ENCODE measurements at places on chromosomes 1 and 21. TPM values are rescaled to one million over a fixed set of nuclear protein-coding genes. Genes with fewer than 3 reads are reported as not detected.

Gene CFHR5
- not detected for total RNA-seq

Gene SPRR4
- total RNA-seq = not detected

Gene FOXO6
- 0.84 TPM for total RNA-seq

DNA sequence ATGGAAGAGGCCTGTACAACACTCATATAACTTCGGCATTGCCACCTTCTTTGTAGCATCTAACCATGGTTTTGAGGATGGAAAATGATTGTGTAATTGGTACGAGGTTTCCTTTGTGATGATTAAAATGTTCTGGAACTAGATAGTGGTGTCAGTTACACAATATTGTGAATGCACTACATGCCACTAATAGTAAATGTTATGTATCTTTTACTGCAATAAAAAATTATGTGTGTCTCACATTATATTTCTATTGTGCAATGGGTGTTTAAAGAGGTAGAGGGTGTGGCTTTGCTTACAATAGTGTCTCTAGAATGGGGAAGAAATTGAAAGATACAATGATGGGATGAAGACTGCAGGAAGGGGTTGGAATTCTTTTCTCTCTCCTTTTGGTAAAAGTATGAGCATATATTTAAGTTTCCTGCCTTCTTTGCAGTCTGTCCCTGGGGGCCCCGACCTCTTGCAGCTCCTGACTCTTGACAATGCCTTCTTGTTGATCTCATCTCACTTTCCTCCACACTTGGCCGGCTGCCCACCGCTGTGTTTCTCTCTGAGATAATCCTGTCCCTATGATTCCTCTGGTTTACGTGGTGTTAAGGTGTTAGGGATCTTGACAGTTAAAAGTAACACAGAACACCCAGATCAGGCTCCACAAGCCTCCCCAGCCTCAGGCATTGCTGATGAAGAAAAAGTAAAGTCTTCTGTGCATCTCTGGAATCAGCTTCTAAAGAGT is 39.3 kb downstream of the MTARC1 start:
- H3K36me3 ChIP-seq = no peaks in the 10 kb centered on the region
- no peak overlapping the region for H3K27ac ChIP-seq
- H3K4me3 ChIP-seq = no peak overlapping the region
- no peaks in the 10 kb centered on the region for H3K4me1 ChIP-seq
- no peaks in the 10 kb centered on the region for H3K27me3 ChIP-seq
- DNase-seq = no peak

DNA sequence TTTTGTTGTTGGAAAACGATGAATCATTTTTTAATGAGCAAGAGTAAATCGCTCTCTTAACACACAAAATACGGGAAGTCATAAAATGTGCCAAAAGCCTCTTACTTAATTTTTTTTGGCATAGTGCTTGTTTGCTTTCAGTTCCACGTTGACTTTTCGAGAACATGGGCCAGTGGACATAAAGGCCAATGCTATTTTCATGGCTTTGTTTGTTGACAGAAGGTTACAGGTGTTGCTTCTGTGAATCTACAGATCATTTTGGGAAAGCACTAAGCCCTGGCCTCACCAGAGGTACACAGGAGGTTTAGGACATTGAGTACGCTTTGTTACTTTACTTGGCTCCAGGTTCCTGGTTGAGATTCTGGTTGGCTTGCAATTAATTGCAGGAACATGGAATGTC is 199.4 kb upstream of the HMCN1 start:
- no peaks in the 10 kb centered on the region for H3K36me3 ChIP-seq
- no peak overlapping the region for H3K4me3 ChIP-seq
- no peaks in the 10 kb centered on the region for H3K27me3 ChIP-seq
- DNase-seq = no peak
- no peaks in the 10 kb centered on the region for H3K4me1 ChIP-seq
- no peak overlapping the region for H3K27ac ChIP-seq

DNA sequence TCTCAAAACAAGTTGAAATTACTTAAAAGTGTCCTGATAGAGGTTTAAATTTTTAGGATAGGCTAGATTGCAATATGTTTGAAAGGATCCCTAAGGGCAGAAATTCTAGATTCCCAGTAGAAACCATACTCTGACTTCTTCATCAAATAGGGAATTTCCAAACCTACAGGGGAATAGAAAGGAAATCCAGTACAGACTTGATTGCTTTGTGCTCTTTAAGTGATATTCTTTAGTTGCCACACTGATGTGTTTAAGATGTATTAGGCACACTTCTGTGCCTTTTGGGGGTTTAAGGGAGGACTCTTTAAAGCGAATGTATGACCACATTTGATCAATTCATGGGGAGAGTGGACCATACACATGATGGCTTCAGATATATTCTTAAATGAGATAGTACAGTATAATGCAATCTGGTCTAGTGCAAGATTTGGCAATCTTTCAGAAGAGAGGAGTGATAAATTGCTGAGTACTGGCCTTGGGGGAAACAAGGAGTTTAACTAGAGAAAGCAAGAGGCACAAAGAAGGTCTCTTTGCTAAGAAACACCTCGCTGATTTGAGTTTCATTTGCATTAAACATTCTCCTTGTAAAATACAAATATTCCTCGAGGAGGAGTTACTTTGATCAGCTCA is 268.8 kb upstream of the NR5A2 start:
- no peak overlapping the region for H3K4me3 ChIP-seq
- H3K36me3 ChIP-seq = no peaks in the 10 kb centered on the region
- no peak overlapping the region for H3K27ac ChIP-seq
- no peaks in the 10 kb centered on the region for H3K27me3 ChIP-seq
- no peak for DNase-seq

DNA sequence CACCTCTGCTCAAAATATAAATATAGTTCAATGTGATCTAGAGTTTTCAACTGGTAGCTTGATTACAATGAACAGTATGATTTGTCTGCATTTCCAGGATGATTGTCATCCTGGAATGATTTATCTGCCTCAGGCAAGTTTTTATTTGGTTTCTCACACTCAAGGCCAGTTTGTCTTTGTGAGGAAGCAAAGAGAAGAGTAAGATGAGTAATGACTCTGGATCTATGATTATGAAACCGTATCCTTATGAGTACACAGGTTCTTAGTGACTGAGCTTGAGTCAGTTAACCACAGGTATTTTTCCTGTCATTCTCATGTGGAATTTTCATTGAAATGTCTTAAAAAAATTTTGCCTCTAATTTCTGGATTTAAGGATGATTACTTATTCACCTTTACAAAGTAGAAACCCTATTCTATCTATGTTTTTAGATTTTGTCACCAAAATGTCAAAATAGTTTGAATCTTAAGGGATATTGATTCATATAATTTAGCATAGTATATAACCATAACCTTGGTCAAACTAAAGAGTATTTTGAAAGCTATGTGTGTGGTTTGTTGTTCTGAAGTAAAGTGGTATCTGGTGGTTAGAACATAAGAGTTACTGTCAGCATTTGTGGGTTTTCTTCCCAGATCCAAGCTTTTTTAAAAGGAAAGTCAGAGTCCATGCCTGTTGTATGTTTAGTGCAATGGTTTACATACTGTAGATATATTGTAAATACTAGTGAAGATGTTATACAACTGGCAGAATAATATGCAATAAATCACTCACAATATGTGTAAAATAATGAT is 145.0 kb downstream of the RASAL2 start:
- no peak for DNase-seq
- H3K27me3 ChIP-seq = no peaks in the 10 kb centered on the region
- H3K4me1 ChIP-seq = peaks cover 10% of the 10 kb centered on the region
- H3K27ac ChIP-seq = no peak overlapping the region
- no peaks in the 10 kb centered on the region for H3K36me3 ChIP-seq

DNA sequence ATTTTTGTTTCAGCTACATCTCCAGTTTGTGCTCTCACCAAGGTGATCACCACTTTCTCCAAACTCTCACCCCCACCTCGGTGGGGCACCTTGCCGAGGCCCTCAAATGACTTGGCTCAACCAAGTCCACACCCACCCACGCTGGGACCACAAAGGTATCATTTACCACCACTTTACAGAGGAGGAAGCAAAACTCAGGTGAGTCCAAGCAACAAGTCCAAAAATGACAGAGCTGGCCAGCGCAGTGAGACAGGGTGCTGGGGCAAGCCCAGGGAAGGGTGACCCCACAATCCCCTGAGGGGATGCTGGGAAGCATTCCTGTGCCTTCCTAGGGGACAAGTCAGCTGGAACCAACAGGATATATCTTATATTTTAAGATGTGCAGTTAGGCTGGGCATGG is 24.7 kb downstream of the SSBP3 start:
- H3K4me1 ChIP-seq = peaks cover 78% of the 10 kb centered on the region
- DNase-seq = no peak
- no peak overlapping the region for H3K27ac ChIP-seq
- no peaks in the 10 kb centered on the region for H3K27me3 ChIP-seq
- no peak overlapping the region for H3K4me3 ChIP-seq

DNA sequence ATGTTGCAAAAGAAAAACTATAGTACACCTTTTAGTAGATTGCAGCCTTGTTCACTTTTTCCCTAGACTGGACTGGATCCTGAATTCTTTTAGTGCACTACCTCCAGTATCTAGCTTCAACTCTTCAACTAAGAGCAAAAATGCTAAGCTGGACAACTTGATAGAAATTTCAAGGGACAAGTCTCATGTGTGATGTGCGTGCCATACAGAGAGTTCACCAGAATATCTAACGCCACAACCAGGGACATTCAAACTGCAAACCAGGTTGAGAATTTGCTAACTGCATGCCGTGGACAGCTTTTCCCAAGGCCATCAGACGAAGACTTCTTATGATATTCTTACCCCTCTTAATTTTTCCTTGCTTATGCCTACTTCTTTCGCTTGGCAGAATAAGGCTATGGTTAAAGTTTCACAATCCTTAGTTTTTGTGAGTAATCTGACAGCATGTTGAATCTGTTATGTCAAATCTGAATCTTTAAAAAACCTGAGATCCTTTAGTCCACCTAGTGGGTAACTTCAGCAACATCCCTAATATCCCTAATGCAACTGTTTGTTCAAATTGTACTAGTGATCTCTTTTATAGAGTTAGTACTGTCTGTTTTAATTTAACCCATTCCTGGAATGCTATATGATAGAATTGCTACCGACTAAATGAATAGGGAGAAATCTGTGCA is 66.4 kb downstream of the DDAH1 start:
- H3K4me1 ChIP-seq = peaks cover 3% of the 10 kb centered on the region
- no peaks in the 10 kb centered on the region for H3K36me3 ChIP-seq
- no peak overlapping the region for H3K27ac ChIP-seq

DNA sequence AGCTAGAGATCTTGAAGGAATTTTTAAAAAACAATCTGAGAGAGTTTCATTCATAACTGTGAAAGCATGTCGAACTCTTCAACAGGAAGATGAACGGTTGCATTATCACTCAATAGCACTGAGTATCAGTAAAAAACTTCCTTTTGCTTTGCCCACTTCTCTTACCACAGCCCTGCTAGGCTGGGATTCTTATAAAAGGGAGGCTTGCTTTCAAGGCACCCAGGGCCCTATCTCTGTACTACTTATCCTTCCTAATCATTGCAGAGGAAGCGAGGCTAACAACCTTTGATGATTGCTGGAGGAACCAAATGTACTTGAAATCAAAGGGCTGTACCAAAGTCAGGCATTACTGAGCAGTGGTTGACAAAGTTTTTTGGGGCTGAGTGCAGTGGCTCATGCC is 71.2 kb downstream of the SNRPE start:
- no peaks in the 10 kb centered on the region for H3K4me1 ChIP-seq
- no peak overlapping the region for H3K4me3 ChIP-seq
- no peaks in the 10 kb centered on the region for H3K36me3 ChIP-seq
- DNase-seq = no peak

GRCh38 chr1:147391114-147391513 is 148.6 kb downstream of the CHD1L start:
- H3K27ac ChIP-seq = no peak overlapping the region
- no peak for DNase-seq
- H3K4me3 ChIP-seq = no peak overlapping the region
- H3K27me3 ChIP-seq = no peaks in the 10 kb centered on the region
- no peaks in the 10 kb centered on the region for H3K36me3 ChIP-seq

GRCh38 chr1:115409094-115410015 is 71.3 kb upstream of the NGF start:
- H3K27ac ChIP-seq = no peak overlapping the region
- no peak for DNase-seq
- H3K27me3 ChIP-seq = no peaks in the 10 kb centered on the region

DNA sequence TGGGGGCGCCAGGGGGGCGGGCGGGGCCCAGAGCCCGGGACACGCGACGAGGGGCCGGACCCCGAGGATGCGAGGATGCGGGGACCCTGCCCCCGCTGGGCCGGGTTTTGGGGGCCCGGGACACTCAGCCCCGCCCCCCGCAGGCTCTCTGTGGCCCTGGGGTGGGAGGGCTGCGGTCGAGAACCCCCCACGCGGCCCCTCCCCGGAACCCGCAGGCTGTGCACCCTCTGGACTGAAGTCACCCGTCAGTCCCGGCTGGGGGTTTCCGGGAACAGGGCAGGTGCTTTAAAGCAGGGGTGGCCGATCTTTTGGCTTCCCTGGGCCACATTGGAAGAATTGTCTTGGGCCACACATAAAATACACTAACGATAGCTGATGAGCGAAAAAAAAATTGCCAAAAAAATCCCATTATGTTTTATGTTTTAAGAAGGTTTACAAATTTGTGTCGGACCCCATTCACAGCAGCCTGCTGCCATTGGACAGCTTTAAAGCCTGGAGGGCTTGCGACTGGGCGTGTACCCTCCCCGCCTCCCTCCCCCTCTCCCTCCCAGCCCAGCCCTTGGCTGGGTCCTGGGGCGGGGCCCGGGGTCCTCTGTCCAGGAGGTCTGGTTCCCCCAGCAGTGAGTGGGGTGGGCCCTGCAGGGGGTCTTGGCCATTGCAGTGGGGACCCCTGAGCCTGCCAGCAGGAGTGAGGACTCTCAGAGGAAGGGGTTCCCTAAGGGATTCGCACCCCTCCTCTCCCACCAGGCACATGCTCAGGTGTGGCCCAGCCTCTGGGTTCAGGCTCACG is 21.6 kb upstream of the C1orf159 start:
- DNase-seq = no peak
- no peaks in the 10 kb centered on the region for H3K4me1 ChIP-seq
- H3K27me3 ChIP-seq = peaks cover 18% of the 10 kb centered on the region
- H3K4me3 ChIP-seq = no peak overlapping the region
- H3K27ac ChIP-seq = no peak overlapping the region
- no peaks in the 10 kb centered on the region for H3K36me3 ChIP-seq

DNA sequence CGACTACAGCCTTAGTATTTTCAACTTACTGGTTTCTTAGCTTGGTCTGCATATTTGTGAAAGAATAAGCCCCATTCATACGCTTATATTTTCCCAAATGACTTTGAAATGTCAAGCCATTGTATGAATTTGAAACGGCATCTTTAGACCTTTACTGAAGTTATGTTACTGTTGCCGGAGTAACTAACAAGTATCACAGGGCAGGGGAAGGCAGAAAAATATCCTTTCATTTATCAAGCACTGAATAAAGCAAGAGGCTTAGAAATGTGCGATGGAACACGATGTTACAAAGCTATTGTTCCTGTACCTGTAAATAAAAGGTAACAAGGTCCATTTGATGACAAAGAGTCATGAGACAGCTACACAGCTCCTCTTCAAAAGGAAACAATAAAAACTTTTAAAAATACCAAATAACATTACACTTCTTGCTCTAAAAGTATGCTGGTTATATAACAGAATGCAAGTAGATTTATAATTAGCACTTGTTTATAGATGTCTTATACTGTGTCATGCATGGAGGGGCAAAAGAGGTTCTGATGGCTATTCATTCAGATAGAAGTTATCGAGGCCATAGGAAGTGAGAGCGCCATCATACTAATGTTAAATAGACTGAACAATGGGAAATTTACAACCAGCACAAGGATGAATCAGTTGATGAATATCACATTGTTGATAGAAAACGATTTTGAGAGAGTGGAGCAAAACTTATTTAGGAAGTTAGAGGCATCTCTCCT is 322.6 kb downstream of the RGS7 start:
- no peak for DNase-seq
- no peak overlapping the region for H3K4me3 ChIP-seq
- no peaks in the 10 kb centered on the region for H3K4me1 ChIP-seq
- no peaks in the 10 kb centered on the region for H3K27me3 ChIP-seq
- H3K27ac ChIP-seq = no peak overlapping the region

All from psoas muscle (tissue), 8 donors.